ENCODE measurements at places on chromosomes 4 and X.

DNA sequence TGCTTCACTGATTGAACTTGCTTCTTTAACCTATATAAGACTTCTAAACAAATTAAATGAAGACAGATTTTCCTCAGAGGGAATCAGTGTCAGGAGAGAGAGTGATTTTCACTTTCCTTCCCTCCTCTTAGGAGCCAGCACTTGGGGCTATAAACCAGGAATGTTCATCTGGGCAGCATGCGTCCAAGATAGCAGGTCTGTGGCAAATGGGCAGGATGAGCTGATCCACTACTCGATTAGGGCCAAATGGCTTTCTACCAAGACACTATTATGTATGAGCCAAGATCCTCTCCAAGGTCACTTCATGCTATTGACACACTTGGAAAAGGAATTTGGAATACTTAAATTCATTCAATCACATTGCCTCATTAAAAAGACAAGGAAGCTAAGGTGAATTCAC lies 203.9 kb upstream of the GRID2 start:
- no peak overlapping the region for H3K4me3 ChIP-seq
- H3K27ac ChIP-seq, result no peak overlapping the region
- no peaks in the 10 kb centered on the region for H3K4me1 ChIP-seq
- H3K27me3 ChIP-seq, result no peaks in the 10 kb centered on the region

DNA sequence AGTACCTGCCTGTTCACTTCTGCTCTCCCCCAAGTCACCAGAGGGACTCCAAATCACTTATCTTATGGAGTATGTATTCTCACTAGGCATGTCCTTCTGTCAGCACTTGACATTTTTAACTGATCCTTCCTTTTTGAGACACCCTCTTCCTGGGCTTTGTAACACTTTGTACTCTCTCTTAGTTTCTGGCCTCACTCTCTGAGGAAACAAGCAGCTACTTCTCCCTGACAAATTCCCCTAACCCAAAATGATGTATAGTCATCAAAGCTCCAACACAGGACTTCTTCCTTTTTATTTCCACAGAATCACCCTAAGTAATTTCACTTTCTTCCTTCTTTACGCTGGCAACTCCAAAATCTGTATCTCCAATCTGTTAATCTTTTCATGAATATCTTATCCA lies 101.8 kb downstream of the ARAP2 start:
- DNase-seq, result no peak
- no peak overlapping the region for H3K4me3 ChIP-seq
- no peaks in the 10 kb centered on the region for H3K27me3 ChIP-seq
- no peaks in the 10 kb centered on the region for H3K4me1 ChIP-seq
- no peak overlapping the region for H3K27ac ChIP-seq
- no peaks in the 10 kb centered on the region for H3K36me3 ChIP-seq

- no peaks in the 10 kb centered on the region for H3K4me1 ChIP-seq
- peak within 1 kb of the TSS; percentile 28 for H3K4me3 ChIP-seq
- peaks cover 55% of the 10 kb centered on the region for H3K27me3 ChIP-seq
- DNase-seq, result no peak
These were observed at the start of gene RNF212 for GRCh38 chr4:1113311-1114009. Gene RNF212 (minus strand): TSS chr4:1113564. CDS start chr4:1113464, 100 bp downstream.

DNA sequence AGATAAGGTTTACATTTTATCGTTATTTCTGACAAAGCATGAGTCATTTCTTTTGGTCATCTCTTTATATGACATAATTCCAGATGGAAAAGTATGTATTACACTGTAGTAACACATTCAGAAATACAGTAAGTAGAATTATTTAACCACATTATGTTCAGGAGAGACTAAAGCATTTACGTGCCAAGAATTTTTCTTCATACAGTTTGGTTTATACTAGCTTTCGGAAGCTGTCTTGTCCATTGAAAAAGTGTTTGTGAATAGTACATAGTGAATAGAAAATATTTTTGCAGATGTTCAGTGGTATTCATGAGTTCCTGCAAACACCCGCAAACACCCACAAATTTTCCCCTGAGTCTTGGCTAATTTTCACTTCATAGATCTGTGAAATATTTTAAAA lies 1033.0 kb upstream of the INTU start:
- no peak for DNase-seq
- H3K36me3 ChIP-seq, result no peaks in the 10 kb centered on the region
- no peaks in the 10 kb centered on the region for H3K27me3 ChIP-seq
- H3K4me1 ChIP-seq, result no peaks in the 10 kb centered on the region
- no peak overlapping the region for H3K27ac ChIP-seq

GRCh38 chr4:162782778-162783525 lies 383.7 kb downstream of the NAF1 start:
- no peaks in the 10 kb centered on the region for H3K4me1 ChIP-seq
- H3K4me3 ChIP-seq, result no peak overlapping the region
- DNase-seq, result no peak
- H3K27ac ChIP-seq, result no peak overlapping the region
- no peaks in the 10 kb centered on the region for H3K27me3 ChIP-seq
- H3K36me3 ChIP-seq, result no peaks in the 10 kb centered on the region

DNA sequence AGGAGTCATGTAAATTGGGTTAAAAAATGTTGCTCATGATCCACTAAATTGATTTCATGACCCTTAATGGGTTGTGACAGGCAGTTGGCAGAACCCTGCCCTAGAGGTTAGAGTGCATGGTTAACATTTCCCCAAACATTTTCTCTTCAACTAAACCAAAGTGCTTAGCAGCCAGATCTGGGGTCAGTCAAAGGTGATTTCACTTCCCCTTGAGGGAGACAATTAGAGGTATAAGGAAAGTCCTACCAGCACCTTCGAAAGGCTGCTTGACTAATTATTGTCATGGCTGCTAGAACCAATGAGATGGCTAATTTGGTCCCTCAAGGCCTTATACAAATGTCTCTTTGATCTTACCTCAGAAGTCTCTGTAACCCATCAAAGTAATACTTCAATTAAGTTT lies 30.9 kb upstream of the INTS6L start:
- H3K27me3 ChIP-seq, result peaks cover 4% of the 10 kb centered on the region
- H3K4me3 ChIP-seq, result no peak overlapping the region
- no peaks in the 10 kb centered on the region for H3K36me3 ChIP-seq
- H3K27ac ChIP-seq, result no peak overlapping the region
- no peaks in the 10 kb centered on the region for H3K4me1 ChIP-seq
- DNase-seq, result no peak

- H3K27me3 ChIP-seq, result no peaks in the 10 kb centered on the region
- no peaks in the 10 kb centered on the region for H3K36me3 ChIP-seq
- peak overlapping the region; percentile 62 for H3K27ac ChIP-seq
- DNase-seq, result no peak
- no peak overlapping the region for H3K4me3 ChIP-seq
These were observed 52.0 kb upstream of the HS3ST1 start for GRCh38 chr4:11480683-11481082.

GRCh38 chr4:80266253-80266901 lies at the start of gene FGF5:
Gene FGF5 (plus strand): TSS chr4:80266664. CDS start chr4:80266825, 161 bp downstream.
- H3K36me3 ChIP-seq, result no peaks in the 10 kb centered on the region
- no peak for DNase-seq
- no peaks in the 10 kb centered on the region for H3K4me1 ChIP-seq
- H3K27me3 ChIP-seq, result no peaks in the 10 kb centered on the region
- H3K27ac ChIP-seq, result no peak within 1 kb of the TSS

- H3K27ac ChIP-seq, result no peak overlapping the region
- DNase-seq, result no peak
- H3K4me3 ChIP-seq, result no peak overlapping the region
- no peaks in the 10 kb centered on the region for H3K4me1 ChIP-seq
- H3K27me3 ChIP-seq, result no peaks in the 10 kb centered on the region
These were observed 53.7 kb upstream of the TMPRSS11F start for GRCh38 chr4:68183417-68183816.

DNA sequence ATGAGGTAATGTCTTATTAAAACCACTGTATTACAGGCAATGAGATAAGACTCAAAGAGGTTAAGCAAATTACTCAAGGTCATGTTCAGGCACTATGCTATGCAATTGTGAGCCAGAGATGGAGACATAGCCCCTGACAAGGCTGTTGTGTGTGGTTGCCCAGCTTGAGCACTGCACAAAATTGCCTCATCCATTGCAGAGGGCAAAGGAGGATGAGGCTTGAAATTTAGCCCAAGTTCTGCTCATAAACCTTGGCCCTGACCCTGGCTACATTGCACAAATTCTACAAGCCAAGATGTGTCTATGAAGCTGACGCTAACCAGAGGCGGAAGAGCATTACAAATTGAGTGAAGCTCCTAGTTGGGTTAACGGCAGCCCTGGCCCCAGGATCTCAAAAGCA lies 65.6 kb upstream of the PGM2 start:
- H3K36me3 ChIP-seq, result no peaks in the 10 kb centered on the region
- no peaks in the 10 kb centered on the region for H3K4me1 ChIP-seq
- H3K4me3 ChIP-seq, result no peak overlapping the region

GRCh38 chr4:24988776-24989175 lies 42.0 kb downstream of the LGI2 start:
- no peak overlapping the region for H3K27ac ChIP-seq
- no peak for DNase-seq
- no peak overlapping the region for H3K4me3 ChIP-seq
- no peaks in the 10 kb centered on the region for H3K27me3 ChIP-seq
- H3K4me1 ChIP-seq, result no peaks in the 10 kb centered on the region
- H3K36me3 ChIP-seq, result no peaks in the 10 kb centered on the region

- H3K4me3 ChIP-seq, result no peak overlapping the region
- no peak for DNase-seq
- no peaks in the 10 kb centered on the region for H3K36me3 ChIP-seq
- H3K27me3 ChIP-seq, result no peaks in the 10 kb centered on the region
These were observed 12.2 kb upstream of the SPCS3 start for GRCh38 chr4:176307666-176307930.

DNA sequence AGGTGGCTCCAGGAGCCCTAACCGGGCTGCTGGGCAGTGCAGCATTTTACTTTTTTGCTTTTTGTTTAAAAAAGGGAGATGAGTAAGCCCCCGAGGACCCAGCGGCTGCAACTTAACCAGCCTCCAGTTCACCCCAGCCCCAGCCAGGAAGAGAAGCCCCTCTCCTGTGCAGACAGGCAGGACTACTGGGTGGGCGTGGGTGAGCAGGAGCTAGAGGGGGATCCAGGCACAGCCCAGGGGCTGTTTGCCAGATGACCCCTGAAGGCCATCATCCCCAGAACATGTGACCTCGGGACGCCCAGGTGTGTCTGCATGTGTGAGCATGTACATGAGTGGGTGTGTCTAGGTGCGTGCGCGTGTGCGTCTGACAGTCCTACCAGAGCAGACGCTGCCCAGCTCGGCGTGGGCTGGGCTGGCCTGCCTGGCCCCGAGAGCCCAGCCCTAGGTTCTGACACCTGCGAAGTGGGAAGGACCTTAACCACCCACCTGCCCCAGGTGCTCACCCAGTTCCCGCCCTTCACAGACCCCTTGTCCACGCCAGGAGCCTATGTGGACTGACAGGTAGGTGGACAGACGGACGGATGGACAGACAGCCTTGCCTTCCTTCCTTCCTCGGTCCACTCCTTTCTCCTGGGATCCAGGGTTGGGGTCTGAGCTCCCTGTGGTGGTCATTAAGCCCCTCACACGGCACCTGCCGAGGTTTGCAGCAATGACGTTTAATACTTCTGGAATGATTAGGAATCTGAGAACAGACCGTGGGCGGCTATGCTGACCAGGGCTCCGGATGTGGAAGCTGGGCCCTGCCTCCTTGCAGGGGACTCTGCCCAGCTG lies 7.8 kb upstream of the HAUS3 start:
- peaks cover 16% of the 10 kb centered on the region for H3K36me3 ChIP-seq
- H3K27ac ChIP-seq, result no peak overlapping the region
- H3K4me3 ChIP-seq, result no peak overlapping the region
- no peaks in the 10 kb centered on the region for H3K27me3 ChIP-seq
- no peak for DNase-seq

DNA sequence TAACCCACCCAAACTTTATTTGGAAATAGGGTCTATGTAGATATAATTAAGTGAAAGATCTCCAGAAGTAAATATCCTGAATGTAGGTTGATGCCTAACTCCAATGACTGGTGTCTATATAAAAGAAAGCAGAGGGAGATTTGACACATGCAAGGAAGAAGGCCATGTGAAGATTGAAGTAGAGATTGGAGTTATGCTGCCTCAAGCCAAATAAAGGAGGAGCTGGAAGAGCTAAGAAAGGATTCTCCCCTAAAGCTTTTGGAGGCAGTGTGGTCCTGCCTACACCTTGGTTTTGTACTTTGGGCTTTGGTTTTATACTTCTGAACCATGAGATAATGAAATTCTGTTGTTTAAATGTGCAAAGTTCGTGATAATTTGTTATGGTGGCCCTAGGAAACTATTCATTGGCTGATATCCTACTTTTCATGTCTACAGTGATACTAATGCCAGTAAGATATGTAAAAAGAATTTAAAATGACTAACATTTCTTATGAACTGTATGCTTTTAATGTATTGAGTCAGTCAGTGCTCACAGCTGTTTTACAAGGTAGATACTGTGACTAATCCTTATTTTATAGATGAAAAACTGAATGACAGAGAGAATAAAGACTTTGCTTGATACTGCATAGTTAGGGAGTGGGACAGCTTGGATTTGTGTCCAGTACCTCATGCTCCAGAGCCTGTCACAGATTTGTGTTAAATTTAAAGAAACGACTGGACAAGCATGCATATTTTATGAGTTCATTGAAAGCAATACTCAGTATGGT lies 5.9 kb upstream of the RAB40AL start:
- H3K4me1 ChIP-seq, result no peaks in the 10 kb centered on the region
- H3K4me3 ChIP-seq, result no peak overlapping the region
- no peak overlapping the region for H3K27ac ChIP-seq
- DNase-seq, result no peak
